ENCODE measurements at places on chromosomes 3 and 15. TPM values are rescaled to one million over a fixed set of nuclear protein-coding genes. Genes with fewer than 3 reads are reported as not detected.

KIF7 gene
- total RNA-seq, result 3.4 TPM

UBL7 gene
- 34.6 TPM for total RNA-seq

FAM227B gene
- 0.80 TPM for total RNA-seq

USP50 gene
- total RNA-seq, result not detected

PODXL2 gene
- total RNA-seq, result 4.2 TPM

RBP2 gene
- total RNA-seq, result not detected

DNA sequence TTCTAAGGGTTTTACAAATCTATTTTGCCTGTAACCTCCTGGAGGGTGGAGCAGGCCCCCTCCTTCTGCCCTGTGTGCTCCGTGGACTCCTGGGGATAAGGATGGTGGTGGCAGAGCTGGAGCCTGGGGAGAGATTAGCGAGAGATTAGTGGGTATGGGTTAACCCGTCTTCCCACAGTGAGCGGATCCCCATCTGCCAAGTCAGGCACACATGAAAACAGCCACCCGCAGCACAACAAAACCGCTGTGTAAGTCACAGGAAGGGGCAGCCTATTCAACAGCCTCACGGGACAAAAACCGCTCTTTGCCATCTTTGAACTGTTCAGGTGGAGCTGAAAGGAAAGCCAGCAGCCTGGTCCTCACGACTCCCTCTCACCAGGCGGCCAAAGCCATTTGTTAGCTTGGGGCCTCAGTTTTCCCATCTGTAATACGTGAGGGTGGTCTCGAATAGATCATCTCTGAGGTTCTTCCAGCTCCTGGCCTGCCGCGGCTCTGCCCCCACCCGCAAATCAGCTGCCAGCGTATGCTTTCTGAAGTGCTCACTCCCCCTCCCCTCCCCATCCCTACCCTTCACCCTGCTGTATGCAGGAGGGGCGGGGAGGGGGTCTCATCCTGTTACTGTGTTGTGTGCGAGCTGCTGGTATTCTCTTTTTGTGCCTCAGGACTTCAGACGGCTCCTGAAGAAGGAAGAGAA, 43.6 kb downstream of the PDIA5 start:
- peaks cover 19% of the 10 kb centered on the region for H3K4me1 ChIP-seq
- no peaks in the 10 kb centered on the region for H3K27me3 ChIP-seq

- no peaks in the 10 kb centered on the region for H3K27me3 ChIP-seq
- H3K4me3 ChIP-seq, result no peak overlapping the region
- H3K4me1 ChIP-seq, result peaks cover 13% of the 10 kb centered on the region
- peak overlapping the region; percentile 71 for H3K27ac ChIP-seq
Observed at GRCh38 chr3:190585805-190586630, 72.1 kb downstream of the IL1RAP start.

- H3K27ac ChIP-seq, result no peak overlapping the region
- DNase-seq, result no peak
- H3K4me1 ChIP-seq, result no peaks in the 10 kb centered on the region
- H3K36me3 ChIP-seq, result no peaks in the 10 kb centered on the region
Observed at GRCh38 chr15:36426691-36427090, 152.7 kb upstream of the CDIN1 start.

DNA sequence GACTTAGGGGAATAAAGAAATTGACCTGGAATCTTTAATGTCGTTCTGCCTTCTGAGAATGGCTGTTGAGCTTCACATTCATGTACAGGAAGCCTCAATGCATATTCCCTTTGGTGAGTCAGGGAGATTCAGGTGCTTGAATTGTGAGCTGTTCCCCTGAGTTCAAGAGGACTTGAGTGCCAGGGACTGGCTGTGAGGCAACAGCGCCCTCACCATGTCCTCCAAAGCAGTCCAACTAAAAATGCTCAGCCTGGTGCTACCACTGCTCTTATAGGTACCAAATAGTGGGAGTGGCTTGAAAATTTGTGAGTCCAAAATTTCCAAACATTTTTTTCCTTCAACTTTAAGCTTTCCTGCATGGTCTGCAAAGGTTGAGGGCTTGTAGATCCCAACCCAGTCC, 54.1 kb downstream of the LEO1 start:
- DNase-seq, result no peak
- no peaks in the 10 kb centered on the region for H3K4me1 ChIP-seq
- H3K4me3 ChIP-seq, result no peak overlapping the region

DNA sequence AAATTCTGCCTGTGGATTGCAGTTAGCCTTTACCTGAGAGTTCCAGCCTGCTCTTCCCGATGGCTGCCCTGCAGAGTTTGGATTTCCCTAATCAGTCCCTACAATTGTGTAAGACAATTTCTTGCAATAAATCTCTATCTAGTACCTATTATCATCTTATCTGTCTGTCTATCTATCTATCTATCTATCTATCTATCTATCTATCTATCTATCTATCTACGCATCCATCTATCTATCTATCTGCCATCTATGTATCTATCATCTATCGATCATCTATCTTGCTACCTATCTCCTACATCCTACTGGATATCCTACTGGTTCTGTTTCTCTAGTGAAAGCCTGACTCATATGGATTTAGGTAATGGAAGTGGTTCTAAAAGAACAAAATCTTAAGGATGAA, 30.4 kb upstream of the XCR1 start:
- H3K4me3 ChIP-seq, result no peak overlapping the region
- H3K36me3 ChIP-seq, result no peaks in the 10 kb centered on the region
- H3K27ac ChIP-seq, result no peak overlapping the region
- no peaks in the 10 kb centered on the region for H3K4me1 ChIP-seq
- H3K27me3 ChIP-seq, result no peaks in the 10 kb centered on the region
- no peak for DNase-seq

DNA sequence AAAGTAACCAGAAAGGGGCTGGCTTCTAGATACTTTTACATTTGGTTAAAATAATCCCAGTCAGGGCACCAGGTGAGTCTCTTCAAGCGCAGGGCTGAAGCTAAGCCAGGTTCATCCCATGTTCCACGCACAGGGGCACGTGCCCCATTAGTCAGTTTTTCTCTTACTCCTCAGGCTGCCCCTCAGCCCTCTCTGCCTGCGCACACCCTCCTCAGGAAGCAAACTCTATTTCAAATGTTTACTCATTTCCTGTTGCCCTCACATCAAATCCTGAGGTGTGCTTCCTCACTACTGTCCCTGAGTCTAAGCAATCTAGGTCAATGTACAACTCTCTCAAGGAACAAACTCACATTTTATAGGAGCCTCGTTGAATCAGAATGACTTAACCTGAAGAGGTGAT, 48.5 kb downstream of the THBS1 start:
- peak overlapping the region; percentile 45 for H3K27ac ChIP-seq
- no peaks in the 10 kb centered on the region for H3K27me3 ChIP-seq
- no peak for DNase-seq
- peaks cover 26% of the 10 kb centered on the region for H3K4me1 ChIP-seq

- no peaks in the 10 kb centered on the region for H3K4me1 ChIP-seq
- no peak for DNase-seq
- no peak overlapping the region for H3K4me3 ChIP-seq
- no peaks in the 10 kb centered on the region for H3K36me3 ChIP-seq
Observed at GRCh38 chr3:56459104-56459496, 9.2 kb downstream of the ERC2 start.

- H3K27ac ChIP-seq, result no peak overlapping the region
- H3K27me3 ChIP-seq, result no peaks in the 10 kb centered on the region
- DNase-seq, result no peak
- H3K4me3 ChIP-seq, result no peak overlapping the region
Observed at GRCh38 chr3:128506754-128507153, 13.8 kb upstream of the GATA2 start.

DNA sequence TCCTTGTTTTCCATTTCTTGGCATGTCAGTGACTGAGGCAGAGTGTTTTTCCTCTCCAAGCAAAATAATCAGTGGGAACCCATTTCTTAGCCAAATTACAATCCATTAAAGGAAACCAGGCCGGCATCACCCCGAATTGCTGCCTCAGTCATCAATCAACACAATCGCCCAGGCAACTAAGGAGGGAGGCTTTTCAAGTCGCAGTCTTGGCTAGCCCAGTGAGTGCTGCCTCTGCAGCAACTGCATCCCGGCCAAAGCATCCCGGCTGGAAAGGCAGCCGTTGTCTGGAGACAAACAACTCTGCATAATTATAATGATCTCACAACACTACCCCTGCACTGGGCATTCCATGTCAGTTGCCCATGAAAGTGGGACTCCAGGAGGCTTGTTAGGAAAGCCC, 213.5 kb upstream of the PRICKLE2 start:
- no peak for DNase-seq
- H3K36me3 ChIP-seq, result no peaks in the 10 kb centered on the region
- no peak overlapping the region for H3K27ac ChIP-seq
- H3K4me3 ChIP-seq, result no peak overlapping the region

- DNase-seq, result no peak
- H3K27ac ChIP-seq, result no peak overlapping the region
- no peak overlapping the region for H3K4me3 ChIP-seq
- no peaks in the 10 kb centered on the region for H3K27me3 ChIP-seq
- no peaks in the 10 kb centered on the region for H3K36me3 ChIP-seq
Observed at GRCh38 chr3:425079-425478, 228.5 kb downstream of the CHL1 start.

DNA sequence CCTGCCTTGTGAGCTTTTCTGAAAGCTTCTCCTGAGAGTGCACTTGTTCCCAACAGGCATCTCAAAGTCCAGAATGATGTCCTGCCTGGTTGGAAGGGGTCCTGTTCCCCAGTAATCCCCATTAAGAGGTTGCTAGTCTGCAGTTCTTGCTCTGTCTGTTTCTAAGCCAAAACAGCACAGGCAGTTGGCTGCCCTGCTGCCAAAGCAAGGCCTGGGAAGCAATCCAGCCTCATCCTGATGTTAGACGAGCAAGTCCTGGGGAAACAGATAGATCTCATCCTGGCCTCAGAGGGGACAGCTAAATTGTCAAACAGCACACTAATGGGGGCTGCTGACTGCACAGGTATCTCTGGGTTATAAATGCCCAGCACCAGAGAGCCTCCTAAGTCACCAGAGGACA, 198.0 kb downstream of the EPHB1 start:
- no peaks in the 10 kb centered on the region for H3K36me3 ChIP-seq
- no peak overlapping the region for H3K4me3 ChIP-seq
- DNase-seq, result no peak
- H3K4me1 ChIP-seq, result no peaks in the 10 kb centered on the region
- no peaks in the 10 kb centered on the region for H3K27me3 ChIP-seq

DNA sequence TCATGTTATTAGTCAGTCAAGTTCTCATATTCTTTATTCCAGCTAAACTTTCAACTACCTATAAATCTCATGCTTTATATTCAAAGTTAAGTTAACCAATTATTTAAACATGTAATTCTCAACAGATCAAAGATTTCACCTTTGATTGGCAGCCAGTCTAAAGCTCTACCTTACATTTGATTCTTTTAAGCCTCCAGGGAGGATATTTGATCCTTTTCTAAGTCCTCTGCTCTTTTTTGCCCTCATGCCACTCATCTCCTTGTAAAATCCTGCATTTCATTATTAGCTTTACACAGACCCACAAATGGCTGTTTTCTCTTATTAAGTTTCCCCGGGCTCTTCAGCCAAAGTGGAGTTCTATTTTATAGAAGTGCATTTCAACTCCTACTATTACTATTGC, 134.1 kb downstream of the NLGN1 start:
- H3K27me3 ChIP-seq, result no peaks in the 10 kb centered on the region
- no peak for DNase-seq
- H3K27ac ChIP-seq, result no peak overlapping the region
- H3K4me3 ChIP-seq, result no peak overlapping the region
- no peaks in the 10 kb centered on the region for H3K36me3 ChIP-seq

GRCh38 chr3:144643771-144644198, 672.2 kb downstream of the DIPK2A start:
- H3K27ac ChIP-seq, result no peak overlapping the region
- no peaks in the 10 kb centered on the region for H3K4me1 ChIP-seq
- no peaks in the 10 kb centered on the region for H3K27me3 ChIP-seq
- no peaks in the 10 kb centered on the region for H3K36me3 ChIP-seq

DNA sequence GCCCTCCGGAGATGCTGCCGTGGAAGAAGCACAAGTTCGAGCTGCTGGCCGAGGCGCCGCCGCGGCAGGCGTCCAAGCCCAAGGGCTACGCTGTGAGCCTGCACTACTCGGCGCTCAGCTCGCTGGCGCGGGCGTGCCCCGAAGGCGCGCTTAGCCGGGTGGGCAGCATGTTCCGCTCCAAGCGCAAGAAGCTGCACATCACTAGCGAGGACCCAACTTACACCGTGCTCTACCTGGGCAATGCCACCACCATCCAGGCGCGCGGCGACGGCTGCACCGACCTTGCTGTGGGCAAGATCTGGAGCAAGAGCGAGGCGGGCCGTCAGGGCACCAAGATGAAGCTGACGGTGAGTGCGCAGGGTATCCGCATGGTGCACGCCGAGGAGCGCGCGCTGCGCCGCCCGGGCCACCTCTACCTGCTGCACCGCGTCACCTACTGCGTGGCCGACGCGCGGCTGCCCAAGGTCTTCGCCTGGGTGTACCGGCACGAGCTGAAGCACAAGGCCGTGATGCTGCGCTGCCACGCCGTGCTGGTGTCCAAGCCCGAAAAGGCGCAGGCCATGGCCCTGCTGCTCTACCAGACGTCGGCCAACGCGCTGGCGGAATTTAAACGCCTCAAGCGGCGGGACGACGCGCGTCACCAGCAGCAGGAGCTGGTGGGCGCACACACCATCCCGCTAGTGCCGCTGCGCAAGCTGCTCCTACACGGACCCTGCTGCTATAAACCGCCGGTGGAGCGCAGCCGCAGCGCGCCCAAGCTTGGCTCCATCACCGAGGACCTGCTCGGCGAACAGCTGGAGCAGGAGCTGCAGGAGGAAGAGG, 1.3 kb downstream of the FAM43A start:
- DNase-seq, result no peak
- peak overlapping the region; percentile 72 for H3K4me3 ChIP-seq
- peaks cover 30% of the 10 kb centered on the region for H3K4me1 ChIP-seq
- no peaks in the 10 kb centered on the region for H3K36me3 ChIP-seq
- H3K27me3 ChIP-seq, result no peaks in the 10 kb centered on the region

DNA sequence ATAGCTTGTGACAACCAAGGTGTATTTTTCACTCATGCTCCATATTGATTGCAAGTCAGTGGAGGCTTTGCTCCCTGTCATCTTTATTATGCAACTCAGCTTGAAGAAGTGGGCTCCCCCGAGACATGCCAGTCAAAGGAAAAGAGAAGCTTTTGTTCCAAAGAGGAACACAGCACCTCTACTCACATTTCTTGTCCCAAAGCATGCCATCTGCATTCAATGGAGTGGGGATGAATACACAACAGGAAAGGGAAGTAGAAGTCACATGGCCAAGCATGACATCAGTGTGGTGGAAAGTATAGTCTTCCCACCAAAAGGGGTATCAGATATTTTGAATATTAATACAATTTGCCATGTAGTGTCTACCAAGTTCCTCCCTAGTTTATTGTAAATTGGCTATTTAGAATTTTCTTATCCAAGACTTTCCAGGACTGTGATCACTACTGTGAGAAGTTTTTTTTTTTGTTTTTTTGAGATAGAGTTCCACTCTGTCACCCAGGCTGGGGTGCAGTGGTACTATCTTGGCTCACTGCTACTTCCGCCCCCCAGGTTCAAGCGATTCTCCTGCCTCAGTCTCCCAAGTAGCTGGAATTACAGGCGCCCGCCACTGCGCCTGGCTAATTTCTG, 114.5 kb downstream of the GMPS start:
- no peaks in the 10 kb centered on the region for H3K27me3 ChIP-seq
- H3K4me1 ChIP-seq, result no peaks in the 10 kb centered on the region
- H3K27ac ChIP-seq, result no peak overlapping the region
- DNase-seq, result no peak

All from esophagus squamous epithelium (tissue), 5 donors.